ENCODE measurements at places on chromosomes 2 and 18.

DNA sequence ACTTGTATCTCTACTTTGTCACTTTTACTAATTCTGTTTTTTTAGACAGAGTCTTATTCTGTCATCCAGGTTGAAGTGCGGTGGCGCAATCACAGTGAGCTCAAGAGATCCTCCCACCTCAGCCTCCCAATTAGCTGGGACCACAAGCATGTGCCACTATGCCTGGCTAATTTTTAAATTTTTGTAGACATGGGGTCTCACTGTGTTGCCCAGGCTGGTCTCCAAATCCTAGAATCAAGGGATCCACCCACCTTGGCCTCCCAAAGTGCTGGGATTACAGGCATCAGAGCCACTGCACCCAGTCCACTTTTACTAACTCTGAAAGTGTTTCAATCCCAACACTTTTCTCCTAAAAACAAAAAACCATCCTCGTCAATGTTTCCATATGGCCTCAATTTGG lies 94.9 kb downstream of the MALT1 start:
- no peak for DNase-seq

DNA sequence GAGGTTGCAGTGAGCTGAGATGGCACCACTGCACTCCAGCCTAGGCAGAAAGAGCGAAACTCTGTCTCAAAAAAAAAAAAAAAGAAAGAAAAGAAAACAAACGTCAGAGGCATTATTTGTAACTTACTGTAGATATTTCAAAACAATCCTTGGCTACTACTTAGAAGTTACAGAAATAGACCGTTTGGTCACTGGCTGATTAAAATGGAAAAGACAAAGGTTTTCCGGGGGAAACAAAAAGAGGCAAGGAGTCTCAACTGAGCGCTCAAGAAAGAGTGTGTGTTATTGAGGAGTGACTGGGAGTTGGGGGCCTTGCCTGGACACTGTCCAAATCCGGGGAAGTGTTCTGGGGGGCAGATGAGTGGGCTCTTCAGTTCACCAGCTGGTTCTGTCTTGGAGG lies 47.6 kb downstream of the TEX44 start:
- DNase-seq = no peak

DNA sequence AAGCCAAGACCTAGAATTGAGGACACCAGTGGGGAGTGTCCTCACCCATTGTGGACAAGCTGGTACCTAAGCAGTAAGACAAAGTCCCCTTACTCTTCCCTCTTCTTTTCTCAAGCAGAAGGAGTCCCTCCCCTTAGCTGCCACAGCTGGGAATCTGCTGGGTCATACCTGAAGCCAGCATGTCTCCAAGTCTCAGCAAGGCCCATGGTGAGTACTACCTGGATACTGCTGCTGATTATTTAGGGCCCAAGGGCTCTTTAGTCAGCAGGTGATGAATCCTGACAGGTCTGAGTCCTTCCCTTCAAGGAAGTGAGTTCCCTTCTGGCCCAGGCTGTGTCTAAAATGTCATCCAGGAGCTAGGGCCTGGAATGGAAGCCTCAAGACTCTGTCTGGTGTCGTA lies 198.6 kb upstream of the STK17B start:
- DNase-seq = no peak

DNA sequence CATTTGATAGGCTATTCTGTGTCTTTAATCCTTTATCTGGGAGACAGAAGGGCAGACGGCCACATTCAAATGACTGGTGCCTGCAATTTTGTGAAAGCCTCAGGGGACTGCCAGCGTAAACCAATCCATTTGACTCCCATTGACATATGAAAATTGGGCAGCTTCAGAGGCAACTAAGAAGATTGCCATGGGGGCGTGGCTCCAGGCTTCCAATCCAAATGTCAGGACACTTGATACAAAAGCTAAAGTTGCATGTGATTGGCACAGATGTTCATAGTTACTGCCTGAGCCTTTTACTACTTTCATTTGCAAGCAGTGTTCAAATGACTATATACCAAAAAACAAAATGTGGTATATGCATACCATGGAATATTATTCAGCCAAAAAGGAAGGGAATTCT lies 42.0 kb downstream of the SPC25 start:
- no peak for DNase-seq

DNA sequence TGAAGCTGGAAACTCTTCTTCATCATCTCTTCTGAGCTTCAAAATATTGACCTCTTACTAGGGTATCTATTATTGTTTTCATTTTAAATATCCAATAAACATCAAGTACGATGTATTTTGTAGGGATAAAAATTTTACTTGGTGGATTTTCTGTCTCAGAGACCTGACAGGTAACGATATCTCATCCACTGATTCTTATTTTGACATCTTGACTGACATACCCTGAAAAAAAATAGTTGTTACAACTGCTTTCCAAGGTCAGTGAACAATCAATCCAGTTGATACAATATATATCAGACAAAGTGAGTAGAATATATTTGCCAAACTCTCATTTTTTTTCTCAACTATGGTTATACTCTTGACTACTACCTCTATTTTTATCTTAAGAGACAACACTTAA lies 963.7 kb upstream of the CDH2 start:
- no peak for DNase-seq

GRCh38 chr18:7517852-7518251 lies 49.3 kb upstream of the PTPRM start:
- DNase-seq = no peak

GRCh38 chr18:32734442-32734841 lies 38.4 kb downstream of the KLHL14 start:
- no peak for DNase-seq

- no peak for DNase-seq
Measured at GRCh38 chr2:23510471-23510870, 125.5 kb downstream of the KLHL29 start.

DNA sequence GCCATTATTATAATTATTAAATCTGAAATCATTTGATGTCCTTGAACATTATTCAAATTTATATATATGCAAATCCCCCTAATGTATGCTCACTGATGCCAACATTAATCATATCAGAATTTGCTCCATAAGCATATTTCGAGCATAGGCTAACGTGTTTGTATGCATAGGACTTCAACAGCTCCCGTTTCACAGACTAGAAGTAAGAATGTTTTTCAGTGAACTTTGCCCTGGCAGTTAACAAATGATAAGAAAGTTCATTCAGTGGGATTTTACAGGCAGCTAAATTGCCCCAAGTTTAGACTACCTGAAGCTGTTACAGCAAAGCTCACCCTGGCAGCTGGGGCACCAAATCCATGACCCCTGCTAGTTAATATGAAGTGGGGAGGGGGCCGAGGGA lies 272.0 kb downstream of the LNPK start:
- DNase-seq = no peak

GRCh38 chr2:113672326-113672932 lies 45.4 kb downstream of the RABL2A start:
- DNase-seq = no peak

GRCh38 chr2:176189681-176190641 lies 1.5 kb downstream of the HOXD1 start:
- peak; percentile 10 for DNase-seq

DNA sequence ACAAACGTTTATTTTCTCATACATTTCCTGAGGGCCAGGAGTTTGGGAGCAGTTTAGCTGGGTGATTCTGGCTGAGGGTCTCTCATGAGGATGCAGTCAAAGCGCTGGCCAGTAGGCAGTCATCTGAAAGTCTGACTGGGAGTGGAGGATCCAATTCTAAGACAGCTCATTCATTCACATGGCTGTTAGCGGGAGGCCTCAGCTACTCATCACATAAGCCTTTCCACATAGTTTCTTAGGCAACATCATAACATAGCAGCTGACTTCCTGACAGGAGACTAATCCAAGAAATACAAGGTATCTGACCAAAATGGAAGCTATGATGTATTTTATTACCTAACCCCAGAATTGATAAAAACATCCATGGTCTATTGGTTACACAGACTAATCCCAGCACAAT lies 2.9 kb upstream of the MRPL44 start:
- DNase-seq = no peak

- DNase-seq = no peak
Measured at GRCh38 chr2:171141320-171141719, 19.4 kb downstream of the TLK1 start.

DNA sequence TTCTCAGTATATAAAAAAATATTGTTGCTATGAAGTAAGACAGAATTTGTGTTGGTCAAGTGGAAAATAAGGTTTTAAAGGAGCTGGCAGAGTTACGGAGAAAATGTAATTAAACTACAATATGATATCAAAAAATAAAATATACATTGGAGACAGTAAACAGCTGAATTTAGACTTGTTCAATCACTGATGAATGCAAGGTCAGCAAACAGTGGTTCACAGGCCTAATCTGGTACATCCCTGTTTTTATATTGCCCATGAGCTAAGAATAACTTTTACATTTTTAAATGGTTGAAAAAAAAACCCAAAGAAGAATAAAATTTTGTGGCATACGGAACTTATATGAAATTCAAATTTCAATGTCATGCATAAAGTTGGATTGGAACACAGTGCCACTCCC lies 131.0 kb upstream of the TRIB2 start:
- DNase-seq = no peak

- no peak for DNase-seq
Measured at GRCh38 chr18:46702471-46702870, 45.5 kb upstream of the LOXHD1 start.

- no peak for DNase-seq
Measured at GRCh38 chr2:142942690-142943089, 65.2 kb downstream of the KYNU start.

GRCh38 chr2:179703702-179704101 lies 157.7 kb downstream of the ZNF385B start:
- DNase-seq = no peak

GRCh38 chr2:111178296-111178695 lies 57.6 kb downstream of the BCL2L11 start:
- DNase-seq = no peak

DNA sequence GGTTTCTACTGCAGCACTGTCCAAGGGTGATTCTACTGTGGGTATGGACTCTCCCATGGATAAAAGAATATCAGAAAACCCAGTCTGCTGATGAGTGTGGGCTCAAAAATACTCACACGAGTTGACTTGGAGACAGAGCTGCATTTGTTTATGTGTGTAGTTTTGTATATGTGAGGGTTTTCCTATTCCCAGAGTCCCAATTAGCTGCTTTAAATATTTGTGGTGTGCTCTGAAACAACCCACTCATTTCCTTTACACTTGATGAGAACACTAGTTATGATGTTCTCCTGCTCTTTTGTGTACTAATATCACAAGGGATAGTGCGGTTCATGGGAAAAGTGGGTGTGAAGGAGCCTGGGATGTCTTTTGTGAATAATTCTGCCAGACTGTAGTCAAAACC lies 337.3 kb downstream of the PLCL1 start:
- DNase-seq = no peak

DNA sequence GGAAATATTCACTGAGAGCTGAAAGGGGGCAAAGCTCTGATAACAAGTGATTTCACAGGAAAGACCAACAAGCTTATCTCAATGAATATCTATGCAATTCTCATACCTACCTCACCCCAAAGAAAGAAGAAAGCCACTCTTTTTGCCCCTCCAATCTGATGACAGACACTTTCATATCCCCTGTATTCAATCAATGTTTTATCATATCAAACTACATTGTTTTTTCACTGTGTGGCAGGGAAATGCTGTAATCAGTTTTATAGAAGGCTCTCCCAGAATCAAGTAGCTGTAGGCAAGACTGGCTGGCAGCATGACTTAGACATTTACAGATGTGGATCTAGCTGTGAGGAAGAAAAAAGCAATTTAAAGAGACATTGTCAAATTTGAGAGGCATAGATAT lies 81.3 kb upstream of the PIK3C3 start:
- DNase-seq = no peak

GRCh38 chr2:191064590-191064989 lies 50.6 kb upstream of the STAT1 start:
- peak; percentile 80 for DNase-seq

- DNase-seq = no peak
Measured at GRCh38 chr2:95061119-95061512, 35.6 kb downstream of the MAL start.

GRCh38 chr18:59498506-59499086 lies 139.5 kb upstream of the LMAN1 start:
- DNase-seq = no peak

GRCh38 chr2:136666-137065 lies 90.4 kb upstream of the FAM110C start:
- DNase-seq = no peak

GRCh38 chr2:43344868-43345373 lies 118.5 kb upstream of the ZFP36L2 start:
- no peak for DNase-seq

- DNase-seq = no peak
Measured at GRCh38 chr2:85996591-85996990, 107.8 kb upstream of the ST3GAL5 start.

DNA sequence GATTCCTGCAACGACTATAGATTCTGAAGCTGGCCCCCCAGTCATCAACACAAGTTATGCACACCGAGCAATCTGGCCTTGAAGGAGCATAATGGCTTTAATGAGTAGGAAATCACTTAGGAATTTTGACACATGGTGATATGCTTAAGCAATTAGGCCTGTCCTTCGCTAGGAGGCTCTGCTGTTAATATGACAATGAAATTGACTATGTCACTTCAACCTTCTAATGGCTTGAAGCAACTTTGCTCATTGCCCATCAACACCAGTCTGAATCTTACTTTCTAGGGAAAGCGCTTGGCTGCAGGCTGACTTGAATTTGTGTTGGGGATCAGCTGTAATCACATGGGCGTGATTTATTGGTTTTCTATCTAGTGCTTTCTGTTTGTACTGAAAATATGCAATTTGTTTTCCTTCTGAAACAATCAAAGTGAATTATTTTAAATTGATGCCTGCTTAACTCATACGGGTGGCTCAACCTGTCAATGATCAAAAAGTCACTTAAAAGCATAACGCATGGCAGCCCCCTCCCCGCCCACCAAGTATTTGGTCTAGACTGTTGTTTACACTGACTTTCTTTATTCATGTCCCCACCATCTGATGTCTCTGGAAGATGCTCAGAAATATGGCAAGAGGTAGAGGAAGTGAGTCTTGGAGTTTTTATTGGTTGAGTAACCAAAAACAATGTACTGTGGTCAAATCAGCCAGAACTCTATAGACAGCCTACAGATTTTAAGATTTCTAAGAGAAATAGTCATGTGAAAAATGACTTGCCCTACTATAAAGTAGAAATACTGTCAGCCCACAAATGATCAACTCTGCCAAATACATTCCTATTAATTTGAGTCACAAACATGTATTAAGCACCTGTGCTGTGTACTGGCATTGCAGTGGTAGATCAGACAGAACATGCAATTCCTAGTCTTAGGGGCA lies 344.9 kb downstream of the RBM43 start:
- DNase-seq = no peak
